ENCODE measurements at places on chromosomes 2 and 18.

GRCh38 chr2:207459990-207460757 is 69.6 kb upstream of the CREB1 start:
- no peak for DNase-seq

DNA sequence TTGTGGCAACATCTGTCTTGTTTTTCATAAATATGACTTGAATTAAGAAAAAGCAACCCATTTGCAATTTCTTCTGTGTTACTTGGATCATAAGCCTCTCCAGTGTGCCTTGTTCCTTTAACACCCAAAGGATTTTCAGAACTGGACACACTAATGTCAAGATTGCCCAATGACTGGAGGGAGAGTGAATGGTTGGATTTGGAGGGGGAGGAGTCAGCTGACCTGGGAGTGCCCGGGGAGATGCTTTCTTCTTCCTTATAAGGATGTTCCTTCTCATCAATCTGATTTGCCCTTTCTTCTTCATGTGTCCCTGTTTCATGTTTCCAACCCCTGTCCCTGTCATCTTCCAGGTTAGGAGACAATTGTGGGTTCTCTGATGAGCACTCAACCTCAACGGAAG is 48.8 kb downstream of the ALPK2 start:
- DNase-seq = no peak

DNA sequence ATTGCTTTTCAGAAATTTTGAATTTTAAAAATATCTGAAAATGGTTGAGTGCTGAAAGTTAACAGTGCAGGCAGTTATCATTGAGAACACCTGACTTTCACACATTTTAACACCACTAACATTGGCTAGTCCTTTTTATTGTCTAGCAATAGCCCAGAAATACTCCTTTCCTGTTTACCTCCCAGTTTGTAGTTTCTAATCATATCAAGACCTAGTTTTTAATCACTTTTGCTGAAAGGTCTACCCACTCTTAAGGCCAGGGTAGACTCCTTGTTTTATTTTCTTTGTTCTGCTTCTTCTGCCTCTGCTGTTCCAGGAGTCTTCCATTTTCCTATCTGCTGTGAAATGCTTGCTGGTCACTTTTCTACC is 72.1 kb downstream of the UBE2E3 start:
- DNase-seq = no peak

- DNase-seq = no peak
Observed at GRCh38 chr2:138469411-138469810, 32.2 kb upstream of the SPOPL start.

DNA sequence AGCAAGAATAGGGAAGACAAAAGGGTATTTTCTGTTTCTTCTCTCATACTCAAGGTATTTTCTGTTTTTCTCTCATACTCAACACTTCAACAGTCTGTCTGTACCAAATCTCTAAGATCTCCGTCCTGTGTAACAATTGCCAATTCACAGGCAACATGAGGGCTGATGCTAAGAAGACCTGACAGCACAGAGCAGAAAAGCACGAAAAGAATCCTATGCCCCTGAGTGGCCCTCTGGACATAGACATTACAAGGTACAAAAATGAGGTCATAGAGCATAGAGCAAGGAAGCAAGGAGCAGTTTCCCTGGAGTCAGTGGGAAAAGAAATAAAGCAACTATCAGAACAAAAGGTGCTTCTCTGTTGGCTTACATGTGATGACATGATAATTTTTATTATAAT is 1612.6 kb upstream of the CELF4 start:
- no peak for DNase-seq

GRCh38 chr2:73386342-73386868 is 769 bp downstream of the ALMS1 start:
- DNase-seq = peak; percentile 84

All from NCI-H2171 treated with DMSO at 0.1 percent for 48 hours (cell line).